Neural crest cell (in vitro differentiated cells): ENCODE measurements at places on chromosomes 13 and 19. TPM values are rescaled to one million over a fixed set of nuclear protein-coding genes. Genes with fewer than 3 reads are reported as not detected.

GRCh38 chr13:86856991-86857390, 814.2 kb upstream of the SLITRK5 start:
- H3K27ac ChIP-seq: no peak overlapping the region
- H3K4me1 ChIP-seq: no peaks in the 10 kb centered on the region
- DNase-seq: no peak

The ZNF773 gene
- 8.9 and 11.3 TPM in 2 replicates for total RNA-seq

The ICAM5 gene
- total RNA-seq: not detected in 2 replicates

DNA sequence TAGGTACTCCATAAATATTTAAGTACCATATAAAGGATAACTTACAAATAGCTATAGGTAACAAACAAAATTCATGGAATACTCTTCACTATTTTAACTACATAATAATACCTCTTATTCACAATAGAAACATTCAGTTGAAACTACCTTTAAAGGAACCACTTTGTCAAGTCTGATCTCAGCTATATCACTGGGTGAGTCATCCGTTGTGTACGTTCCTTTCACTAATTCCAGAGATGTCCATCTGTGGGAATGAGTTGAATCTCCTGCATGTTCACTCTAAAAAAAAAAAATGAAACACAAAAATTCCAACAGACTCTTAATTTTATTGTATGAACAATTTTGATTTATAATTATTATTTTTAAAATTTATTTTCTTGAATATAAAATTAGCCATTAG, 149.4 kb upstream of the FBXL3 start:
- no peaks in the 10 kb centered on the region for H3K27me3 ChIP-seq
- no peak overlapping the region for H3K27ac ChIP-seq
- H3K4me1 ChIP-seq: no peaks in the 10 kb centered on the region
- peaks cover 17% of the 10 kb centered on the region for H3K36me3 ChIP-seq

GRCh38 chr13:108281901-108282300, 12.4 kb downstream of the TNFSF13B start:
- H3K27ac ChIP-seq: no peak overlapping the region
- DNase-seq: no peak
- H3K4me1 ChIP-seq: no peaks in the 10 kb centered on the region

The SLC17A7 gene
- 0.23 TPM in 1 of 2 replicates, not detected in the other for total RNA-seq

DNA sequence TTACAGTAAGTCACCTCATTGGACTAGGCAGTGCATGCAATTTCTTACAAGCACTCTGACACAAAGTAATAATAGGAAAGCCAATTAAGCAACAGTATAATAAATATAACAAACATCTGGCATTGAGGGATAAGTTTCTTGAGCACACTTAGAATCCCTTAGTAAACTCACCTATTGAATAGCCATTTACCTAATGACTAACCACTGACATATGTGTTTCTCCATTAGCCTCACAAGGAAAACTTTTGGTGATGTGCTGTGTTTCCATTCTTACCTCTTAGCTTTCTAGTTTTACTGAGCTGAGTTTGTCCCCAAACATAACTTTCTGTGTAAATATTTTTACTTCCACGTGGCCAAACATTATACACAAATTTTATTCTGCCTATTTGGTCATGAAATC, 47.4 kb upstream of the PCDH9 start:
- no peak overlapping the region for H3K4me3 ChIP-seq
- DNase-seq: no peak
- no peak overlapping the region for H3K27ac ChIP-seq
- no peaks in the 10 kb centered on the region for H3K27me3 ChIP-seq

DNA sequence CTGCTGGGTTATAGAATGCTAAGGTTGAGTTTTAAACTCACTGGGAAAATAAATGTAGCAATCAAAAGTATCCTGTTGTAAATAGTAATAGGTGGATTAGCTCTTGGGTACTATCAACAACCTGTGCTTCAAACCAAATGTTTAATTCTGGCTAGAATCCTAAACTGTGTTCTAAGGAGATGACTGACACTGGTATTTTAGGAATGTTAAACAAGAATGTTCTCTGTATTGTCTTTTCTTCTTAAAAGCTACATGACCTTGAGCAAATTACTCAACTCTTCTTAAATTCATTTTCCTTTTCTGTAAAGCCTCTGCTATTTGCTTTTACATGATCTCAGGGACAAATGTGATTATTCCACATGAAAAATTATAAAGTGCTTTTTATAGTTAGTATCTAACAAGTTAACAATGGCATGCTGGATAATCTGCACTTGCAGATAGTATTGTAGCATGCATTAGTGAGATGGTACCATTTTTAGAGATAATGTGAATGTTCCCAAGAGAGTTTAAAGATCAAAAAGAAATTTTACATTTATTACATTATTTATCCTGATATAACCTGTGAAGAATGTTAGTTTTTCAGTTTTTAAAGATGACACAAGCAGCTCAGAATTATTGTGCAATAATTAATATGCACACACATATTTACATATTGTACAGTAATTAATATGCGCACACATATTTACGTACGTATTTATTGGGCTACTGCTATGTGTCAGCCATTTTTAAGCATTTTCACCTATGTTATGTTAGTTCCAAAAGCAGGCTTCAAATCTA, 13.6 kb upstream of the EPSTI1 start:
- no peaks in the 10 kb centered on the region for H3K27me3 ChIP-seq
- no peak for DNase-seq
- H3K36me3 ChIP-seq: no peaks in the 10 kb centered on the region
- H3K4me1 ChIP-seq: peaks cover 15% of the 10 kb centered on the region
- H3K27ac ChIP-seq: no peak overlapping the region
